ENCODE measurements at places on chromosomes 2 and 18.

DNA sequence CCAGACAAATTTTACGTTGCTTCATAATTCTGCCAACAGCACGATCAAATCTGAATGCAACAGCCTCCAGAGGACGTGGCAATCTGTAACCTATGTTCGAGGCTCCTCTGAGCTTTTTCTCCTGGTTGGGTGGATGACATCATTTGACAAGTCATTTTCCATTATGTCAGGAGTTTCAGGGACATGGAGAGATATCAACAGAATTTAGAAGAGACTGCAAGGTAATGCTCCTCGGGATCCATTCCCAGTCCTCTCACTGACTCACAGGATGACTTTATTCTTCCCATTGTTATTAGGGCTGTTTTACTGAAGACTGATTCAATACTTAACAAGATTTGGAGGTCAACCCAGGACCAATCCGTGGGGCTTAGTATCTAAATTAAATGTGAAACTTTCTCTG is 72.5 kb upstream of the RNF152 start:
- no peak for DNase-seq

DNA sequence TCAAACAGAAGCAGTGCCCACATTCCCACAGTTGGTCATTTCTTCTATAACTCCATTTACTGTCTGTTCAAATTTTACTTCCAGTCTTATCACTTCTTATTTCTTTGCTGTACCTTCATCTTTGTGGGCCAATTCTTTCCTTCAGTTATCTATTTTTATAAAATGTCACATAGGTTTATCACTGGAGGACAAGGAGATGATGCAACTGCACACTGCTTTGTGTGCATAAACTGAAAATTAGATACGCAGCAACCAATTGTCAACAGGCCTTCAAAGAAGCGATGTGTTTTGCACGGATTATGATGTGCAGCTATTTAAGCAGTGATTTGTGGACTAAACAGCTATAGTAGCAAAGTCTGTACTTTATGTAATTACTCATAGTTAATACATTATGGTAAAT is 726.8 kb upstream of the GCFC2 start:
- no peak for DNase-seq

- peak; percentile 6 for DNase-seq
Measured at GRCh38 chr18:3151399-3152264, 68.1 kb downstream of the MYOM1 start.

DNA sequence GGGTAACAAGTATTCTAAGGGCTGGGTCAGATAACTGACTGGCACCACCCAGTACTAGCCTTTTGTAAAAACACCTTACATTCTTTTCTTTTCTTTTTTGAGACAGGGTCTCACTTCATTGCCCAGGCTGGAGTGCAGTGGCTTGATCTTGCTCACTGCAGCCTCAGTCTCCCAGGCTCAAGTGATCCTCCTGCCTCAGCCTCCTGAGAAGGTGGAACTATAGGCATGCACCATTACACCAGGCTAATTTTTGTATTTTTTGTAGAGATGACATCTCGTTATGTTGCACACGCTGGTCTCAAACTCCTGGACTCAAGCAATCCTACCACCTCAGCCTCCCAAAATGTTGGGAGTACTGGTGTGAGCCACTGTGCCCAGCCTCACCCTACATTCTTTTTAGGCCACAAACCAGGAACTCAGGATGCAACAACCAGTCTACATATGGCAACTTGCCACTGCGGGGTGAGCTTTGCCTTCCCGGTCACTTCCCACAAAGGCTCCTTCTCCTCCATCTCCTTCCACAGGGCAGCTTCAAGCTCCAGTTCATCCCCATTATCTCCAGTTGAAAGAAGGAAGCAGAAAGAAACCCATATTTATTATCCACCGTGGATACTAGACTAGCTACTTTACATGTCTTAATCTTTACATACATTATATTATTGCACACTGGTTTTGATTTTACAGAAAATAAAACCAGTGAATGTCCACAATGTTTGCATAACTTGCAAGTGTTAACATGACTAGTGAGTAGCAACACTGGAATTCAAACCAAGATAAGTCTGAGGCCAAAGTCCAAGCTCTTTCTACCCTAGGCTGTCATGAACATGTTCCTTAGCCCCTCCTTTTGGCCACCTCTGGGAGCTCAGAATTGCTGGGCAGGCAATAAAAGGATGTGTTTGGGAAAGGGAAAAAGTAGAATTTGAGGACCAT is 23.7 kb upstream of the AP1S3 start:
- DNase-seq, result no peak

- no peak for DNase-seq
Measured at GRCh38 chr2:68157002-68157401, 686 bp upstream of the PNO1 start.

DNA sequence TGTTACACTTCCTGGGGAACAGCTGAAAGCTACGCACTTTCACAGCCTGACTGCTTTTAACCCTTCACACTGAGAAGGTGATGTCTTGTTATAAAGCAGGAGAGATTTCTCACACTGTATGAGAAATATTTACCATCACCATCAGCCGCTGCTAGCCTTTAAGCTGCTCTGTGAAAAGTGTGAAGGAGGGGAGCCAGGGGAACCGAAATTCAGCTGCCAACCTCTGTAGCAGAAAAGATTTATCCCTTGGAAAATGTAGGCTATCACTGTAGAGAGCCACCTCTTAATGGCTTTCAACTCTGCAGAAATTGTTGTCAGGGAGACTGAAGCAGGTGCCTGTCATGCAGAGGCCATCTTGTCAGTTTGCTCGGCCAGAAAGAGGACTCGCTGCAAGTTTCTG is 145.3 kb downstream of the SP3 start:
- DNase-seq, result no peak

DNA sequence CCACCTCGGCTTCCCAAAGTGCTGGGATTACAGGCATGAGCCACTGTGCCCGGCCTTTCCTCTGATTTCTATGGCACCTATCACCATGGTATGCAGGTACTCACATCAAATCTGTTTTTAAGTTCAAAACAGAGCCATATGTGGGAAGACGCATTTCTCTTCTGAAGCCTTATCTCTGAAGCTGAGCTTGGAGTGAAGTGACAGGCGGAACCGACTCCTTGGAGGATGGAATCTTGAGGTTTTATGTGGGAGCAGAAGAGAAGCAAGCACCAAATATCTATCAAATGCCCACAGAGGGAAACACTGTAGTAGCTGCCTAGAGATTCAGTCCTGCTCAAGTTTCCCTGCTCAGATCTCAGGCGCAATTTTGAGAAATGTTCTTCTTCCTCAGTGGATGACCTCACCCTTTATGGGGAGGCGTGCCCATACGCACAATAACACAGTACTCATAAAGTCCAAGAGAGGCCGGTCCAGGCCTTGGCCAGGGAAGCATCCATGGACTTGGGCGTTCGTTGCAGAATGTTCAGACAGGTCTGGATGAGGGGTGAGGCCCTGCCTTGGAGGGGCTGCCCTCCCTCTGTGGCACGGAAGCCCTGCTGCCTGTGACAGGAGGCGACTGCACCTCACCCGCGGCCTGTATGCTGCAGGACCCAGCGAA is 67.9 kb downstream of the HNRNPLL start:
- no peak for DNase-seq

GRCh38 chr18:49884959-49885358 is 71.6 kb upstream of the ACAA2 start:
- no peak for DNase-seq

GRCh38 chr18:76622651-76623050 is 127.6 kb upstream of the ZNF516 start:
- DNase-seq, result no peak

DNA sequence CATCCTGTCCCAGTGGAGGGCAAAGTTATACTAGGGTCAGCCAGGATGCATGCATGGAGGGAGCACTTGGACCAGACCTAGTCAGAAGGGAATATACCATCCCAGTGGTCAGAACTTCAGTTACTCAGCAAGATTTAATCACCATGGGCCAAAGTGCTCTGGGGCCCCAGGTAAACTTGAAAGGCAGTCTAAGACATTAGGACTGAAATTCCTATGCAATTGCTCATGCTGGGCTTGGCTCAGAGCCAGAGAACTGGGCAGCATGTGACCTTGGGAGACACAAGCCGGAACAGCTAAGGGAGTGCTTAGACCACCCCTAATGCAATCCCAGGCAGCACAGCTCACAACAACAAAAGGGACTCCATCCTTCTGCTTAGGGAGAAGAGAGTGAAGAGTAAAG is 401.3 kb downstream of the KCNJ3 start:
- no peak for DNase-seq

GRCh38 chr18:65221736-65222135 is 529.1 kb upstream of the CDH7 start:
- DNase-seq, result peak; percentile 83

DNA sequence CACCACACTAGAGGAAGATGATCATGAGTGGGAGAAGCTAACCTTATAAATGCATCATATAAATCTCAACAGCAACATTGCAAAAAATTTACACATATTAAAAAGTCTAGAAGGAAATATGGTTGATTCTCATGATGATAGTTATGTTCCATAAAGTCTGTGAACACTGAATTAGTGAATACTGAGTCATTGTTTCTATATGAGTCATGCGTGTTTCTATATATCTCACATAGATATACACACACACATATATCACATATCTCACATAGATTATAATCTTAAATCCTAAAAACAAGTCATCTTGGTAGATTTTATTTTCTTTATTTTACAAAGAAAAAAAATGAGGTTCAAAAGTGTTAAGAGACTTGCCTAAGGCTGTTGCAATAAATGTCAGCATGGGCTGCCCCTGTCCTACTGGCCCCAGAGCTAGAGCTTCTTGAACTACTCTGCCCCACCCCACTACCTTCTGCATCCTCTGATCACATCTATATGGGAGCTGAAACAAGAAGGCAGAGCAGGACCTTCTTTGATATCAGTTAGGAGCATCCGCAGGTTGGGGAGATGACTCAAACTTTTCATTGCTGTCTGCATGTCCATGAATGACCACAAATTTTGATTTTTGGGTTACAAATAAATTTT is 81.8 kb upstream of the ADAM23 start:
- no peak for DNase-seq

DNA sequence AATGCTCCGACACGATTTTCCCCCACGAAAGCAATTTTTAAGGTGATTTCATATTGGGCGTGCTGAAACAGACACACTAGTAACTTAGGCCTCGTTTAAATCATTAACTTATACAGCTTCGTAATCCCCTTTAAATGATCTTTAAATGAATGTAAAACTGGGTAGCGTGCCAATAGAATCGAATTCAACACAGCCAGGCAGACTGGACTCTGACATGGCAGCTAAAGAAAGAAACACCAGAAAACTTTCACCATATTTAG is 2.4 kb upstream of the ID2 start:
- no peak for DNase-seq

GRCh38 chr2:12304564-12305171 is 412.1 kb upstream of the TRIB2 start:
- no peak for DNase-seq

GRCh38 chr2:101627285-101628029 is 70.0 kb upstream of the MAP4K4 start:
- no peak for DNase-seq

DNA sequence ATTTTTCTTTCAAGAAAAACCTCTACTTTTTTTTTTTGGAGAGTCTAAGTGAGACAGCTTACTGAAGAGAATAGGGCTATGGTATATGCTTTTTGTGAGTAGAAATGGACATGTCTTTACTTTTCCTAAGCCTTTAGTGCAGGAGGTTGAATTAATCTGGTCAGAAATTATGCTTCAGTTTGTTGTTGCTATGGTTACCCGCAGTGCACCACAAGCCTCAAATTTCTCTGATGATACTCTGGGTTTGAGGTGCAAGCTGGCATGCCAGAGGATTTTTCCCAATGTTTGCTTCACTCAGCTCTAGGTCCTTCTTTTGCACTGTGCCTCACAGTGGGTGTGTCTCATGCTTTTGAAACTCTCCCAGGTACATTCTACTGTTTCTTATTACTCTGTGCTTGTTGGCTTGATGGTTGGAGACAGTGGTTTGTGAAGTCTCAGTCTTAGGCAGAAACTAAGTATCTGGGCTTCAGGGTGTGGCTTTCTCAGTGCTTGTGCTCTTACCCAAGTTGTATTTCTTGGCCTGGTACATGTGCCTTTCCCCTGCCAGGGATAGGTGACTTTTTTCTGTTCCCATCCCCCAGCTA is 278.3 kb downstream of the RBM43 start:
- DNase-seq, result no peak

- no peak for DNase-seq
Measured at GRCh38 chr2:169838743-169839489, 11.7 kb downstream of the UBR3 start.
